CD4-positive, alpha-beta memory T cell (primary cell): ENCODE measurements at places on chromosomes 1 and 21. TPM values are rescaled to one million over a fixed set of nuclear protein-coding genes. Genes with fewer than 3 reads are reported as not detected.

Gene PTGFR
- not detected for total RNA-seq

- DNase-seq: no peak
These were observed 20.6 kb upstream of the RNU1-4 start for GRCh38 chr1:16719571-16720350.

DNA sequence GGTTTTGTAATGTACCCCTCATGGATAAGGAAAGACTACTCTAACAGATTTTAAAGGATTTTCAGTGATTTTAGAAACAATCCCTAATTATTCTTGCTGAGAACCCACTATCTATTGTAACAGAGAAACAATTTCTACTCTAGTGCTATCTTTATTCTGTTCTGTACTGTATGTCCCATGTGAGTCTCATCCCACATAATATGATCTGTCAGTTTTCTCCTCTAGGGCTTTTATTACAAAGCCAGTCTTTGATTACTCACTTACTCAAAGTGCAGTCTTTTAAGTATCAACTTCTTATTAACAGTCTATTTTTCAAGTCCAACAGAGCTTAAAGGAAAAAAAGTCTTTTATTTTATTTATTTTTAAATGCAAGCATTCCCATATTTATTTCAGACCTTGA lies 54.8 kb downstream of the CTH start:
- no peak for DNase-seq

- no peak for DNase-seq
These were observed 21.2 kb downstream of the TP73 start for GRCh38 chr1:3673381-3674099.

GRCh38 chr1:207996636-207997035 lies 85.7 kb upstream of the CD34 start:
- DNase-seq: no peak

- DNase-seq: no peak
These were observed 23.5 kb downstream of the TMEM51 start for GRCh38 chr1:15176898-15177665.

- no peak for DNase-seq
These were observed 6.2 kb downstream of the PGLYRP3 start for GRCh38 chr1:153306303-153307220.
